Stimulated activated CD4-positive, alpha-beta T cell treated with anti-CD3 and anti-CD28 coated beads, Interleukin-2, amount 100 ng/mL, for 48 hours (primary cell): ENCODE measurements at places on chromosomes 6 and 20.

DNA sequence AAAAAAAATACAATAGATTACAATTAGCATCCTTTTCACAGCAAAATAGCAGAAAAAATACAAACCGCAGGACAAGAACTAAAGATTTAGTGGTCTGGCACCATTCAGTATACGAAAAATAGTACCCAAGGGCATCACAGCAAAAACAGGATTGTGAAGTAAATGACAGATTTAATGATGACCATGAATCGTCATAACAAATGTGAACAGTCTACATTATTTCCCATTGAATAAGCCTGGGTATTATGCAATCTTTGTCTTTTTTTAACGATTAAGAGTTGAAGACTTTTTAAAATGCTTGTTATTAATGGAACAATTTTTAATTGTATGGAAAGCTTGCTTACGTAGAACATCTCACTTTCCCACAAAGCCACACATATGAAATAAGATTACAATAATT is 432.8 kb downstream of the PKHD1 start:
- DNase-seq: no peak

DNA sequence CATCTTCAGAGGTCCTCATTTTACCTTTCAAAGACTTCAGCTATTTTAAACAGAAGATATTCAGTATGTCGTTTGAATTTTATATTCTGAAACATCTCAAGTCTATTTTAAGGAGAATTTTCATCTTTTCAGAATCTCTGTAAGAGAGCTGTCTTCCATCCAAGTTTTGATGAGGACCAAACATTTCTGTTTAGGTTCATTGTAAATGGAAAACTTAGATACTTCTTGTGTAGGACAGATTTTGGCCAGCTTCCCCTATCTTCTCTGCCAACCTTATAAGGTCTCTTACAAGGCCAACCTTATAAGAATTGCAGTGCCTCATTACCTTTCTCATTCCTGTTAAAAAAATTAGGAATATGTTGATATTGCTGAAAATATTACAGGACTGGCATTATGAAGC is 88.1 kb downstream of the AKAP7 start:
- DNase-seq: no peak

DNA sequence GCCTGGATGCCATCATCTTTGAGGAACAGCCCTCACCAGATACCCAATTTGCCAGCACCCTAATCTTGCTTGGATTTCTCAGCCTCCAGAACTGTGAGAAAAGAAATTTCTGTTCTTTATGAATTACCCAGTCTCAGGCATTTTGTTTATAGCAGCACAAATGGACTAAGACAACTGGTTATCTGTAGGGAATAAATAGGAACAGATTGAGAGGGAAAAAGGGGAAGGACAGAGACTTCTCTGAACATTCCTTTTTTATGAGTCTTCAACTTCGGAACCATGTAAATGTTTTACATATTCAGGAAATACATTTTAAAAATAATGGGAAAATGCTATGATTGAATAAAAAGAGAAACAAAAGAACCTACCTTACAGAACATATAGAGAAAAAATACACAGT is 20.9 kb downstream of the KCTD20 start:
- no peak for DNase-seq

- DNase-seq: no peak
Measured at GRCh38 chr6:42049116-42049809, 1.1 kb upstream of the TAF8 start.

DNA sequence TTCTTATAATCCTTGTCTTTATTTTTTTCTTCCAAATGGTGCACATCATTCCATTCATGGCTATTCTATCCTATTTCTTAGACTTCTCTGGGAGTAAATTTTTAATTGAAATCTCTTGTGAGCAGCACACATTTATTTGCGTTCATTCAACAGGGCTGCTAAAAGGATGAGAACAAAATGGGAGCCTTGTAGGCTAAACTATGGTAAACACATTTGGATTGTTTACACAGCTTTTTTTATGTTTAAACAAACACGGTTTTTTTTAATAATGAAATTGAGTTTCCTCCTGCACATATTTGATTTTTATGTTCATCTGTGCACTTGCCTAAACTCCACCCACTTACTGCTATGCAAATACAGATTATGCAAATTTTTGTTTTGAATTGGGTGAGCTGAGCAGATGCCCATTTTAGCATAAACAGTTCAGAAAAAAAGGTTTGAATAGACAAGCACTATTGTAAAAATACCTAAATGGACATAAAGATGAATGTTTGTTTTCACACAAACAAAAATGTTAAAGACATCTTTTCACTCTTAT is 92.0 kb downstream of the OLIG3 start:
- DNase-seq: no peak

GRCh38 chr6:56582236-56582635 is 60.5 kb downstream of the DST start:
- no peak for DNase-seq

DNA sequence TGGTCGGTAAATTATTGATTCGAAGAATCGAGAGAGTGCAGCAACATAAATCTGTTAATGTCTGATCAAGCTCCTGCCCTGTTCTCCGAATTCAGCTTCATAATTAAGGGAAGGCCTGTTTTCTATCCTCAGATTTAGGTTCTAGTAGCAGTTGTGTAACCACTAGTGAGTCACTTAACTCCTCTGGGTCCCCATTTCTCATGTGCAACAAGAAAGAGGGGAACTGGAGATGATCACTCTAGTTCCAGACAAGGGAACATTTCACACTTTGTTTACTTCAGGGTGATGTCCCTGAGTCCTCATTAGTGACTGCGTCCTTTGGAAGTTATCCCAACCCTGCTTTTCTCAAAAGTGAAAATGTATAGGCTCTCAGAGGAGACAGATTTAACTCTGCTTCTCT is 68.1 kb upstream of the RNF146 start:
- DNase-seq: no peak

DNA sequence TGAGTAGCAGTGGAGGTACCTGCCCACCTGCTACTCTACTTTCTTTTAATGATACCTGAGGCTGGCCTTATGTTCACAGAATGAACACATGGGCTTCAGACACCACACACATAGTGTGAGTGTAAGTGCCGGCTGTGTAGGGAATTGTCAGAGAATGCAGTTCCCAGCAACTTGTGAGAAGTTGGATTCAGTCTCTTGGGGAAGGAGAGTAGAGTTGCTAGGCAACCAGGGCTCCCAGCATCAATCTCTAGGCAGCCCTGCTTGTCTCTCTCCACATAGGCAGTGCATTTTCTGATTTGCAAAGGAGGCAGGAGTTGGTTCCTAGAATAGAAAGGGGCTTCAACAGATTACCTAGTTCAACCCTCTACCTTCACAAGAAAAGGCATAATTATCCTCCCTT is 74.1 kb downstream of the BFSP1 start:
- DNase-seq: no peak

GRCh38 chr6:168095716-168096250 is 16.8 kb upstream of the FRMD1 start:
- DNase-seq: no peak

DNA sequence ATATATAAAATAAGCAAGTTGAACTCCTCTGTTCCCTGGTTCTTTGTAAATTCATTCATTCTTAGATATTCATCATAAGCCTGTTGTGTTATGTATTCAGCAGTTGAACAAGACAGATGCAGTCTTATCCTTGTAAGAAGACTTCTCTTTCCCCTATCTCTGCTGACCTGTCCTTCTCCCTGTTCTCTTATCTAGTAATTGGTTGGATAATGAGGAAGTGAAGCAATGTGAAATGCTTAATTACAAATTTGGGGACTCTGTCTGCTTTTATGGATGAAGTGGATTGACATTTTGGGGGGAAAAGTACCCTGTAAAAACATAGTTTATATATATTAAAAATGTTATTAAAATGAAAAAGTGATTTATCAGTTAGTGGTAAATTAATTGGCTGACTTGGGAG is 37.0 kb downstream of the CDKAL1 start:
- DNase-seq: no peak

DNA sequence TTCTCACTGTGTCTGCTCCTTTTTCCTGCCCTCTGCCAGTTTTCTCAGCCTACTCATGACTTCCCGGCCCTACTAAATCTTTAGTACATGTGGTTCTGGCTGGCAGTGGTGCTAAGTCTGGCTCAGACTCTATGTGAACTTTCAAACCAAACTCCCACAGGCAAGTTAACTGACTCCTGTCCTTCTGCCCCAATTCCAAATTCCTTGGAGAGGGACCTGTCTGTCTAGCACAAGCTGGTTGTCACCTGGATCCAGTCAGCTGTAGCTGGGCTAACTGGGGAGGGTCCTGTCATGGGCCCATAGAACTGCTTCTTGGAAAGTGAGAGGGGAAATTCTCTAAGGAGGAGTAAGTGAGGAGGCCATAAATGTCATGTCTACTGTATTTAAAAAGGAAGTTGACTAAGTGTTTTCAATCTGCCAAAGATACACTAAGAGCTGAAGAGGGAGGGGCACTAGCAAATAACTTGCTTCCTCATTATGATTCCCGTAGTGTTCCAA is 240.1 kb downstream of the KCNQ5 start:
- DNase-seq: no peak

- DNase-seq: no peak
Measured at GRCh38 chr6:159422041-159422984, 253.1 kb downstream of the FNDC1 start.

GRCh38 chr6:26477426-26477825 is 19.7 kb downstream of the BTN2A1 start:
- no peak for DNase-seq

- DNase-seq: no peak
Measured at GRCh38 chr6:127716465-127716864, 139.5 kb downstream of the C6orf58 start.

GRCh38 chr6:134267917-134268361 is 50.0 kb downstream of the SGK1 start:
- no peak for DNase-seq

GRCh38 chr6:35564733-35565132 is 52.0 kb upstream of the TULP1 start:
- no peak for DNase-seq

DNA sequence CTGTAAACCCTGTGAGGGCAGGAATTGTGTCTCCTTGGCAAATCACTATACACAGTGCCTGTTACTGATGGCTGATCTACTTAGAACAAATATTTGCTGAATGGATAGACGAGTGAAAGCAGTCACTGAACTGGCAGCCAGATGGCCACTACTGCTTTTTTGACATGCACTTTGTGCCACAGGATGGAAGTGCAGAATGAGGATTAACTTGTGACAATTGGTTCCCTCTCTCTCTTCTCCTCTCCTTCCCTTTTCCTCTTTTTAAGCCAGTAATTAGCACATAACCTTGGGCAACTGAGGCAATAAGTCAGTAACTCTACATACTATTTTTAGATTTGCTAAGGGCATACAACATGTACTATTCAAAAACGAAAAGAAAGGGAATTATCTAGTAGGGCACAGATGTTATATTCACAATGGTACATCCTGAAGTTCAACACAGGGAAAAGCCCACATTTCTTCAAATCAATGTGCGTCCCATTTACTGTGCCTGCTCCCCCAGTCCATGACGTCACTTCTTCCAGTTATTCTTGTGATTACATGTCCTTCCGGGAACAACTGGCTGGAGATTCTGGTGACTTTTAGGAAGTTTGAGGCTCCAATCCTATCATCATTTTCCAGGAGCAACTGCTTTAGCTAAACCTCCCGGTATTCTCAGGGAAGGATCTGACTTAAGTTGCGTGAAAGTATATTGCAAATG is 17.0 kb upstream of the RPS6KA2 start:
- DNase-seq: no peak

DNA sequence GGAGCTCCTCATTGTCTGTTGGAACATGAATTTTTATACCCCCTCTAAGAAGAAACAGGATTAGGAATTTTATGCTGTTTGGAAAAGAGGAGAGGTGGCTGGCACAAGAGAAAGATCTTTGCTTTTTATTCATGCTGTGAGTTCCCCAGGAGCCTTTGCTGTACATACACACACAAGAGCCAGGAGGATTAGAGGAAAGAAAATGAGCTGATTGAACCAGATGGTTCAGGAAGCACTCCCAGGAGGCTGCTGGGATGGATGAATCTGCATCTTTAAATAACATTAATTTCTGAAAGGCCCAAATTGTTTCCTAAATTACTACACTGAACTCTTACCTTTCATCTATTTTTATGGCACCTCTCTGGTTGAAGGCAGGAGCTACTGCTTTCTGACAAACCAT is 20.1 kb upstream of the TCP11 start:
- DNase-seq: no peak

DNA sequence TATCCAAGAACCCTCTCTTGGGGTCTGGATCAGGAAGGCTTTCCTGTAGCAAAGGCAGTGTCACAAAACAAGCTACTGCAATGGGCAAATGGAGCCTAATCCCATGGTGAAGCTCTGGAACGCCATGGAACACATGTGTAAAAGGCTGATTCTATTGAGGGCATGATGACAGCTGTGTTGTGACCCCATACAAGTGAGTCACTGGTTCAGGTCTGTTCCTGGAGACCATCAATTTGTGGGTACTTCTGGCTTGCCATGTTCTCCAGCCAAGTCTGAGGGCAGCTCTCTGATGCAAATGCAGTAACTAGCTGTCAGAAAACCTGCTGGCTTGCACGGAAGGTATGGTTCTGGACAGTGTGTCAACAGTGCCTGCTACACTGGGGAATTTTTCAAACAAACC is 33.3 kb upstream of the ECHDC1 start:
- no peak for DNase-seq

DNA sequence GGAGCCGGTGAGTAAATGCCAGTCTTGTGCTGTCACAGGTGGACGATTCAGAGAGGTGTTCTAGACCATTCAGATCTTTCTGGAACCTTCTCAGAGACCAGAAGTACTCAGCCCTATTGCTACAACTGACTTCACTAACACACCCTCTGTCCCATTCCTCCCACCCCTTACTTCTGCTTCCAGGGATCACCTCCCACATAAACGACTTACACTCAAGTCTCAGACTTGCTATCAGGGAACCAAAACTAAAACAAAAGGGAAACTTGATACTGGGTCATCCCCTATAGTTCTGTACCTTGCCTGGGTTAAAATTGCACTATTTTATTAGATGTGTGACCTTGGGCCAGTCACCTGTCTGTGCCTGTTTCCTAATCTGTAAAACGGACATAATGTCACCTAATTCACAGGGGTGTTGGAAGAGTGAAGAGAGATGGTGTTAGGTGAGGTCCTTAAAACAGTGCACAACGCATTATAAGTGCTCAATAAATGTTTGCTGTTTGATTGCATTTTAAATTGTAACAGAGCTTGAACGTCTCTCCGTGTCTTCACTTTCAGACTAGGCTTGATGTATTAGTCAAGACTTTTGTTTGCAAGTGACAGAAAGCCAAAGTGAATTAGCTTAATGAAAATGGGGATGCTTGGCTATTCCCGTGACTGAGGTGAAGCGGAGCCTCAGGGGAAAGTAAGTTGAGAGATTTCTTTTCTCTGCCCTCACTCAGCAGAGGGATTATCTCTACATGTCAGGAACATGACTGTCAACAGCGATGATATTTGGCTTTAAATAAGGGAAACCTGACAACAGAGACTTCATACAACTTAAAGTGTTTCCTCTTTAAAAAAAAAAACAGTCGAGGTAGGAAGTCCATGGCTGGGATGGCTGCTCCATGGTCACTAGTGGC is 3.0 kb upstream of the SRXN1 start:
- DNase-seq: no peak

- no peak for DNase-seq
Measured at GRCh38 chr20:63819224-63819921, 11.7 kb downstream of the ZBTB46 start.
